Ureter (tissue), 1 donor: ENCODE measurements at places on chromosomes 3 and 15. TPM values are rescaled to one million over a fixed set of nuclear protein-coding genes. Genes with fewer than 3 reads are reported as not detected.

DNA sequence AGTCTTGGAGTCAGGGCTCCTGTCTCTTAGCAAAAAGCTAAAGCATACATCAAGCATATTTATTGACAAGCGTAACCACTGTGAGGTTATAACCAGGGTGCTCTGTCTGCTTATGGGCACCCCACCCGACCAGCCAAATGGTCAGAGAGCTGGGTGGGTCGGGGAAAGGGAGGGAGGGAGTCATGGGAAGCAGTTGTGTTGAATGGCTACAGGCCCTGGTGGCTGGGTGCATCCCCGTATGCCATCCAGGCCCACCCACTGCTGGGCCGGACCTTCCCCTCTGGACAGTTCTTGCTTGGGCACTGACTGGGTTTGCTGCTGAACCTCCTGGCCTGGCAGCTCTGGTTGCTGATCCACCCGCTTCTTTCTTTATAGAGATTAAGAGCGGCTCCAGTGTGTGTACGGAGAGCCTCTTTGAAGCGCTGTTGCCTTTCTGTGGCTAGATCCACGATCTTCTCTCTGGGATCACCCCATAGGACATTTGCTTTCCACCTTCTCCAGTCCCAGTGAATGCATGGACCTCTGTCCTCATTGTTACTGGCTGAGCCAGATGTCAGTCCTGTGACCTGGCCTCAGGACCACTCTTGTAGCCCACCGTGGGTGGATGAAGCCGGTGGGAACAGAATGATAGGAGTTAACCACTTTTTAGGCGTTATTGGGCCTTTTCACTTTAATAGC, 59.6 kb downstream of the SMAD3 start:
- DNase-seq: no peak

The PRR23B gene
- not detected for total RNA-seq

GRCh38 chr3:161920196-161920595, 423.6 kb downstream of the OTOL1 start:
- DNase-seq: no peak

- DNase-seq: no peak
Observed at GRCh38 chr3:187966096-187966495, 187.9 kb upstream of the LPP start.

- no peak for DNase-seq
Observed at GRCh38 chr15:77836121-77836692, 203.5 kb upstream of the LINGO1 start.

The ACTR8 gene
- 29.6 TPM for total RNA-seq

GRCh38 chr3:197392961-197393360, 94.5 kb upstream of the DLG1 start:
- DNase-seq: no peak

DNA sequence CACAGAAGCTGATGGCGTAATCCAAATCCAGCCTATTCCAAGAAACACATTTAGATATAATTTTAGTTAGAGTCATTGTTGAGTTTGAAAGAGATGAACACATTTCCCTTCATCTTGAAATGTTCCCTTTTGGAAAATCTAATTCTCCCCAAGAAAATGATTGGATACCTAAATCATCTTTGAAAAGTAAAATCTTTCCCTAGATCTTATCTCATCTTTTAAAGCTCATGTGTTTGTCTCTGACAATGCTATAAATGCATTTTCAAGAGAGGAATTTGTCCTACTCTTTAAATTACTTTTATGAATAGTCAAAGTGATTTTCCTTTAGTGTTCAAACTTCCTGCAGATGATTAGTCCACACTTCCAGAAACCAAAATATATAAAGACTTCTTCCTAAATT, 82.6 kb upstream of the CNTN6 start:
- DNase-seq: no peak

The GOLGA6L10 gene
- 4.3 TPM for total RNA-seq

DNA sequence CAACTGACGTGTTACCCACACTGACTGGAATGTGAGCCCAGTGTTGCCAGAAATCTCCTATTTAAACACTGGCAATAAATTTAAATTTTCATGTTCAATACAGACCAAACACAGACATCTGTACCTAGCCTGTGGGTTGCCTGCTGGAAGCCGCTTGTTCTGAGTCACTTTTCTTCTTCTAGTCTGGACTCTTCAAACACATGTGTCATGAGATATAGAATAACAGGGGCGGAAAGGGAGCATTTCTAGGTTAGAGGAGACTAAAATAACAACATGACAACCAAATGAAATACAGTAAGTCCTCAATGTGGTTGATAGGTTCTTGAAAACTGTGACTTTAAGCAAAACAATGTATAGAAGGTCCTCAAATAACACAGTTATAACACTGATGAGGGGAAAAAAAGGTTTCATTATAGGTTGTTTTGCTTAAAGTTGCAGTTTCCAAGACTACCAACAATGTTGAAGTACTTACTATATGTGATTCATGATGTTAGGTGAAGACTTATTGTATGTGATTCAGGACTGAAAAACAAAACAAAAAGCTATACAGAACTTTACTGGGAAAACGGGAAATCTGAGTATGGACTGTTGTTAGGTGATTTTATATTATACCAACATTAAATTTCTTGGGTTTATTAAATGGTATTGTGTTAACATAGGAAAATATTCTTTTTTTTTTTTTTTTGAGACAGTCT, 63.1 kb downstream of the PRKAR2A start:
- no peak for DNase-seq

DNA sequence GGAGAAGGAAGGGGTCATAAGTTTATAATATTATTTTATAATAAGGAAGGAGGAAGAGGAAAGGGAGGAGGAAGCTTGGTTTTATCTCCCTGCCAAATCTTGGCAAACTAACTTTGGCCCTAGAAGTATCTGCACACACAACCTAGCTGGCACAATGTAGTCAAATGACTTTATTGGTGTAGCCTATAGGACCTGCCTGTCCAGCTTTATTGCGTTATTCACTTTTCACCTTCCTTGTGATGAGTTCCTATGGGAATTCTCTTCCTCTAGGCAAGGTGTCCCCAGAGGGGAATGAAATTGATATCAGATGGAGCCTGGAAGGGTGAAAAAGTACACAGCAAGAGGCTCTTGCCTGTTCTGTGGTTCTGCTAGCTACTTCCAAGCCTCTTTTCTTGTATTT, 111.2 kb upstream of the SLC25A36 start:
- no peak for DNase-seq

DNA sequence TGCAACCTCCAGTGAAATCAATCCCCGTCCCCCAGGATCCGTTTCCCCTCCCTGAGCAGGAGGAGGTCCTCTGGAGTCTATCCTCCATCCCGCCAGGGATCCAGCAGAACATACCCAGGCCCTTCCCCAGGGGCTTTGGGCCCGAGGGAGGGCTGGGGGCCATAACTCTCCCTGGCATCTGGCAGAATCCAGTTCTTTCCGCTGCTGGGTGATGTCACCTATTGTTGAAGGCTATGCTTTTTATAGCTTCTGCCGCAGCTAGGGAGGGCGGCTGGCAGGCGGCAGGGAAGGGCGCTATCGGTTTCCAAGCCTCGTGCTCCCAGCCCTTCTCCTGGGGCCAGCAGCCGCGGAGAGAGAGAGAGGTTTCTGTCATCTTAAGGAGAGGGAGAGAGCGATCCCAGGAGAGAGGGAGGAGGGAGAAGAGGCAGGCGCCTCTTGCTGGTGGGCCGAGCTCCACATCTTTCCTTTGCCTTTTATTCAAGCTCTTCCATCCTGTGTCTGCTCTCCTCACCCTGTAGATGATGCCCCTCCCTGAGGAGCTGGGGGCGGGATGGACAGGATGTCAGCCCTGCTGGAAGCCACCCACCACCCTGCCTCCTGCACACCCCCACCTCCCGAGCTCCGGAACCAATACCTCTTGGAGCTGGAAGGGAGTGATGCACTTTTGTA, 120.1 kb downstream of the ANP32A start:
- DNase-seq: peak; percentile 70

GRCh38 chr3:30639937-30640336, 33.5 kb downstream of the TGFBR2 start:
- no peak for DNase-seq

The CAND2 gene
- 13.7 TPM for total RNA-seq

GRCh38 chr15:54836052-54836795, 360.5 kb downstream of the RSL24D1 start:
- no peak for DNase-seq

The GRK7 gene
- not detected for total RNA-seq

GRCh38 chr3:45529697-45530096, 64.9 kb upstream of the LIMD1 start:
- DNase-seq: no peak

DNA sequence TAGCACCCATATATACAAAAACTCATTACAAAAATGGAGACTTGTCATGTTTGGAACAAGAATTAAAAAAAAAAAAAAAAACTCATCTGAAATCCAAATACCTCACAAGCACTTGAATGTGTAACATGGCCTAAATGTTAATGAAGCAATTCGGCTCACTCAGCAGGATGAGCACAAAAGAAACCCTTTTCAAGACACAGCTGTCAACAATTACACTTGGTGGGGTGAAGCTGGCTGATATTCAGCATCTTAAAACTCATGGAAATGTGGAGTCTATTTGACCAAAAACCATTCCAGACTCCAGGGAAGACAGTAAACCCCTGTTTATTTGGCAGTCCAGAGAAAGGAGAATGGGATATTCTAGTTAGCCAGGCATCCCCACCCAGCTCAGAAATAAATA, 205.4 kb upstream of the TSC22D2 start:
- DNase-seq: no peak
